ENCODE measurements at places on chromosomes 12 and 14. TPM values are rescaled to one million over a fixed set of nuclear protein-coding genes. Genes with fewer than 3 reads are reported as not detected.
A peak's percentile ranks its signal among the peaks of the same experiment; 100 is the strongest.

The ACRBP gene
- 1.9 TPM for total RNA-seq

- DNase-seq, result no peak
Measured at GRCh38 chr14:77593501-77593961, 22.9 kb downstream of the SPTLC2 start.

DNA sequence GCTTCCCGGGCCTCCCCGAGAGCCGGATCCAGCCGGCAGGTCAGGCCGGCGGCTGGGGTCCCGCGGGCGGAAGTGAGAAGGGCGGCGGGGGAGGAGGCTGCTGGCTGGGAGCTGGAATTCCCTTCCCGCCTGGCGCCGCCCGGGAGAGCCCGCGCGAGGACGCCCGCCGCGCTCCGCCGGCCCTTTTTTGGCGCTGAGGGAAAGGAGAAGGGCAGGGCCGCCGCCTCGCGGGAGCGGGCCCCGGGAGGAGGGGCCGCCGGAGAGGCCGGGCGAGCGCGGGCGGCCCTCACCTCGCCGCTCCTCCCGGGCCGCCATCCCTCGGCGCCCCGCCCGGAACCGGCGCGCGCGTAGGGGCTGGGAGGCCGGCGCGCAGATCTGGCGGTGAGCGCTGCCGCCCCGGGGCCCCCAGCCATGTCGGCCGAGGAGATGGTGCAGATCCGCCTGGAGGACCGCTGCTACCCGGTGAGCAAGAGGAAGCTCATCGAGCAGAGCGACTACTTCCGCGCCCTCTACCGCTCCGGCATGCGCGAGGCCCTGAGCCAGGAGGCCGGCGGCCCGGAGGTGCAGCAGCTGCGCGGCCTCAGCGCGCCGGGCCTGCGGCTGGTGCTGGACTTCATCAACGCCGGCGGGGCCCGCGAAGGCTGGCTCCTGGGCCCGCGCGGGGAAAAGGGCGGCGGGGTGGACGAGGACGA is at the start of the genes KLHL42 and MANSC4:
Gene KLHL42, plus strand, starts transcription at position 314 of the 692 bp plus-strand sequence. Its CDS starts 98 bp downstream, at position 412.
Gene MANSC4, minus strand, starts transcription at position 317 of the 692 bp plus-strand sequence. CDS start 8,960 bp downstream, outside the sequence.
- peak; percentile 64 for DNase-seq

The ZNF384 gene
- 50.0 TPM for total RNA-seq

GRCh38 chr12:28114488-28114887 is 75.8 kb upstream of the CCDC91 start:
- DNase-seq, result no peak

GRCh38 chr12:39427360-39427808 is 15.5 kb downstream of the KIF21A start:
- DNase-seq, result no peak

GRCh38 chr12:104930388-104931326 is 27.4 kb downstream of the SLC41A2 start:
- no peak for DNase-seq

The TEX22 gene
- 1.4 TPM for total RNA-seq

- no peak for DNase-seq
Measured at GRCh38 chr14:32233260-32233659, 30.2 kb upstream of the RNU6-8 start.

The SERPINA3 gene
- 11.8 TPM for total RNA-seq

DNA sequence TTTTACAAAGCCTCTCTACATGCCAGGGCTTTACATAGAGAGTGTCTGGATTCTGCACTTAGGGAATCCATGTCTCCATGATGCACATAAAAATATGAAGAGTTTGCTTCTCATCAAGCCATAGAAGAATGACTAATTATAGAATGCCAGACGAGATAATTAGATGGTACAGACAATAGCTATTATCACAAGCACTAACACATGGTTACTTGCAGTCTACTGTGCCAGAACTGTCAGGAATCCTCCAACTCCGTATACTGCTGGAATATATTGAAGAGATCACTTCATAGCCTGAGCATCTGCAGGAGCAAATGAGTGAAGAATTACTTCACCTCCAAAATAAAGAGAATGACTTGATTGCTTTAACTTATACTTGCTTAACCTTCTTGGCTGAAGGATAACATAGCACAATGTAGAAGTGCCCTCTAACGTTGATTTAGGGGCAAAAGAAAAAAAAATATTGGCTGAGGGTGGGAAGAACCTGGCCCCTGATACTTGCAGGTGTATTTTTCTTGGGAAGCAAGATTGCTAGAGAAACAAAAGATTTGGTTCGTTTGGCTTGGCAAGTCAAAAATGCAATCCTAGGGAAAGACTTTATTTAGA is 272.8 kb upstream of the FAR2 start:
- DNase-seq, result no peak

GRCh38 chr14:69404883-69405282 is 6.4 kb downstream of the SLC39A9 start:
- no peak for DNase-seq

The TCL1A gene
- not detected for total RNA-seq

- no peak for DNase-seq
Measured at GRCh38 chr12:99658671-99659349, 11.3 kb downstream of the GARIN6 start.

- peak; percentile 81 for DNase-seq
Measured at GRCh38 chr12:12903642-12904609, 12.6 kb downstream of the GPRC5A start.

DNA sequence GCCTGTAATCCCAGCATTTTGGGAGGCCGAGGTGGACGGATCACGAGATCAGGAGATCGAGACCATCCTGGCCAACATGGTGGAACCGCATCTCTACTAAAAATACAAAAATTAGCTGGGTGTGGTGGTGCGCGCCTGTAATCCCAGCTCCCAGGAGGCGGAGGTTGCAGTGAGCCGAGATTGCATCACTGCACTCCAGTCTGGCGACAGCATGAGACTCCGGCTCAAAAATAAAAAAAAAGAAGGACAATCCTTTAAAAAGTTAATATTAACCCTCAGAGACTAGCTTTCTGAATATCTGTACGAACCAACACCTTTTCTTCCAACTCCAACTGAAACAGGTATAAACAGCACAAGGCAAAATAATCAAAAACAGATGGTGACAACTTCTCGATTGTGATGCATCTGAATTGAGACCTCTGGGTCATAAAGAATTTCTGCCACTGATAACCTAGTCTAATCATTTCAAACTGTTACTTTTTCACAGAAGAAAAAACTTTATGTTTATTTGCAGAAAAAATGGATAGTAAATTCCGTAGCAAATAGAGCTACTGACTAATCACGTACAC is 27.8 kb downstream of the CLIP1 start:
- DNase-seq, result no peak

The MPHOSPH9 gene
- total RNA-seq, result 15.5 TPM

DNA sequence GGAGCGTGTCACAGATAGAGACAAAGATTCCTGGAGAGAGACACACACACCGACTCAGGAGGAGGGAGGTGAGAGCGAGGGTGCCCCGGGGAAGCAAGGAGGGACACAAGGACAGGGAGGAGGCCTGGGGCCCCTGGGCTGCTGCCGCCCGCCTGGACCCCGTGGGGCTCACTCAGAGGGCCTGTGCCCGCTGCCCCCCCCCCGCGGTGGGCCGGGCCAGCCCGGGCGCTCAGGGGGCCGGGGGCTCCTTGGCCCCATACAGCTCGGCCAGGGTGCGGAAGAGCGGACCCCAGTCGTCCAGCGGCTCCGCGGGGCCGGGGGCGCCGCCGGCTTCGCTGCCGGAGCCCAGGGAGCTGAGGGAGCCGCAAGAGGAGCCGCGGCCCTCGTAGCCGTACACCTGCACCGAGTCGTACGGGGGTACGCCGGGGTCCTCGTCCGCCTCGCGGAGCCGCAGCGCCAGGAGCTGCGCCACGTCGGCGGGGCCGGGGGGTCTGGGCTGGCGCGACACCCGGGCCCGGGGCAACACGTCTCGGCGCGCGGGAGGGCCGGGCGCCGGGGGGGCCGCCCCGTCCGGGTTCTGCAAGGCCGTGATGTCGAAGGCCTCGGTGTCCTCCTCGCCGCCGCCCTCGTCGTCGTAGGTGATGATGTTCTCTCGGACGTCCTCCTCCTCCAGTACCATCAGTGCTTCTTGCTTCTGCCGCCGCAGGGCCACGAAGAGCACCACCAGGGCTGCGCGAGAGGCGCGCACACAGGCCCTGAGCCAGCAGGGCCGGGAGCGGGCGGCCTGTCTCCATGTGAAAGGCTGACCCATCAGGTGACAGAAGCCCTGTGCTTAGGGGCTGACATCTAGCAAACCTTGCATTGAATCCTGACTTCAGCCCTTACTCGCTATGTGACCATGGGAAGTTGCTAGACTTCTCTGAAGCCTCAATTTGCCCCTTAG is 6.0 kb downstream of the PSMB11 start:
- no peak for DNase-seq

DNA sequence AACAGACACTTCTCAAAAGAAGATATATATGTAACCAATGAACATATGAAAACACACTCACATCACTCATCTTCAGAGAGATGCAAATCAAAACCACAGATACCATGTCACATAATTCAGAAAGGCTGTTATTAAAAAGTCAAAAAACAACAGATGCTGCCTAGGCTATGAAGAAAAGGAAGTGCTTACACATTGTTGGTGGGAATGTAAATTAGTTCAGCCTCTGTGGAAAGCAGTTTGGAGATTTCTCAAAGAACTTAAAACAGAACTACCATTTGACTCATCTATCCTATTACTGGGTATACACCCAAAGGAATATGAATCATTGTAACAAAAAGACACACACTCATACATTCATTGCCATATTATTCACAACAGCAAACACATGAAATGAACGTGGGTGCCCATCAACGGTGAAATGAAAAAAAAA is 35.1 kb downstream of the EIF2S3B start:
- no peak for DNase-seq

The USP44 gene
- total RNA-seq, result 0.80 TPM
